Stimulated activated CD4-positive, alpha-beta T cell treated with anti-CD3 and anti-CD28 coated beads, Interleukin-1b, Interleukin-23, amount 100 ng/mL, for 1 hour (primary cell): ENCODE measurements at places on chromosomes 7 and 10.

GRCh38 chr10:48798481-48799254 is 114.0 kb downstream of the WDFY4 start:
- no peak for DNase-seq

- DNase-seq: no peak
Observed at GRCh38 chr7:30323006-30323355, 38.6 kb downstream of the ZNRF2 start.

DNA sequence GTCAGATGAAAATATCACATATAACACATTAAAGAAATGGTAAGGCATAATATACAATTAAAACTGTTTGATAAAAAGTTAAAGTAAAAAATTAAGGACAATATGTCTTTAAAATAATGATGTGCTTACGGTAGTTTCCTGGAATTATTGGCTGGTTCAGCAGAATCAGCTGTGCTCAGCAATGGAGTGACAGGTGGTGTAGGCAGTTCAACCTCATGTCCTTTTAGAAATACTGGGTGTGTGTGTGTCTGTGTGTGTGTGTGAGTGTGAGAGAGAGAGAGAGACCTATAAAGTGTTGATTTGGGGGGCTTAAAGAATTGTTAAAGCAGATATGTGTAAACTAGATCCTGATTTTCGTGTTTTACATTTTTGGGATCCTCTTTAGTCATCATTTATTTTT is 141.2 kb downstream of the ADAM22 start:
- DNase-seq: no peak

DNA sequence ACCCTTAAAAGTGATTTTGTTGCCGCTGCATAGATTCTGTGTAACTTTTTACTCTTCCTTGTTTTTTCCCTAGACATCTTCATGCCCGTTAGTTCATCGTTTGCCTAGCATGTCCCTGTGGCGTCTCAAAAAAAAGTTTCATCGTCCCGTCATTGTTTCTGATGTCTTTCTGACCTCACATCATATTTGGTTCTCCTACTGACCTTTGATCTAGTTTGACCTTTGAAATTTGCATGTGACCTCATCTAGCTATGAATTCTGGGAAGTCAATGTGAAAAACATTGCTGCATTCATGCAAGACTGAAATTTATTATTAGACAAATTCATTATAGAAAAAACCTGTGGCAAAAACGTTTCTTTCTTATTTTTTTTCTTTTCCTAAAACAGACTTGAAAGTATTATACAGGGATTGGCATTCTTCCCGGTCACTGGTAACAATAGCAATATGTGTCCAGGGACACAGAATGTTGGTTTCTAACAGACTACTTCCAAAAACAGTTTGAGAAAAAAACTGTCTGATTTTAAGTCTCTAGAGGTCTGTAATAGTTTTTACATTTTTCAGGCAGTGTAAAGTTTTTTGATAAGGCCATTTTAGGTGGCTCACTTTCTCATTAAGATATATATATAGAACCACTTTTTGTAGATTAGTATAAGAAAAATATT is 280.9 kb downstream of the USP6NL start:
- DNase-seq: no peak

- DNase-seq: no peak
Observed at GRCh38 chr7:93226310-93226709, at the start of gene HEPACAM2. Gene HEPACAM2 (minus strand): TSS chr7:93226469.

DNA sequence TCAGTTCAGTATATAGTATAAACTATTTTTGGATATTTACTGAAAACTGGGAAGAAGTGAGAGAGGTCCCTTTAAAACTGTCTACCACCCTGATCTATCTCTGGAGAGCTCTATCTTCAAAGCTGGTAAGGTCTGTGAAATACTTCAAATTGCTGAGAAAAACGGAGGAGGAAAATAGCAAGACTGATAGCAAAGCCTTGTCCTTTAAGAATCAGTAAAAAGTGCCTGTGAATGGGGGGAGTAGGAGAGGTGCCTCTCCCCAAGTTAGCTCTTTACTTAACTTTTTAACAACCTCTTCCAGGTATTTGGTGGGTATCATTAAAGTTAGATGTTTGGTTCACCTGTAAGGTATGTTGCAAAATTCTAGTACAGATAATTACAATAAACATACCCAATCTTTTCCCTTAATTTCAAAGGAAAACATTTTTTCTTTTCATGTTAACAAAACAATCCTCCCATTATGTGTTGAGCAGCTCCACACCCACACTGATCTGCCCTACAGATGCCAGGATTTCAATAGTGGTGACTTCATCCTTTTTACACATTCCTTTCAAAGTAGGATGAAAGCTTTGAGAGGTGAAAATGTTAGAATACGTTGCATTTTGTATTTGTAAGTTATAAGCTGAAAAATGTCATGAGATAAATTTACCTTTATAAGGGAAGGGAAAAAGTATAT is 149.2 kb downstream of the CRPPA start:
- DNase-seq: no peak

DNA sequence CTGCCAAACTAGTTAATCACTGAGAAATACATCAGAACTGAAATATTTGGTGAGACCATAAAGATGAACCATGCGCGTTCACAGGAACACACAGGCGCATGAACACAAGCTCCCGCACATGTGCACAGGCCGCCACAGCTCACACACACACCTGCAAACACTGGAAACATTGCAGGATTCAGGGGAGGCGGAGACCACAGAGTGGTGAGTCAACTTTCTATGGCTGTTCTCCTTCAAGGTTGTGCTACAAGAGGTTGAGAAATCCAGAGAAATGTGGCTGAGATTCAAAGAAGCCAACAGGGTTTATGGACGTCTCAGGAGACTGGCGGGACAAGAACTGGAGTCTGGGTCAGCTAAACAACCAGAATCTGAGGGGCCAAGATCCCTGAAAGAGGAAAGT is 17.8 kb downstream of the ESYT2 start:
- no peak for DNase-seq

GRCh38 chr7:111272092-111272491 is 181.2 kb downstream of the LRRN3 start:
- DNase-seq: no peak

GRCh38 chr10:80519936-80520650 is 17.6 kb upstream of the SH2D4B start:
- DNase-seq: no peak

DNA sequence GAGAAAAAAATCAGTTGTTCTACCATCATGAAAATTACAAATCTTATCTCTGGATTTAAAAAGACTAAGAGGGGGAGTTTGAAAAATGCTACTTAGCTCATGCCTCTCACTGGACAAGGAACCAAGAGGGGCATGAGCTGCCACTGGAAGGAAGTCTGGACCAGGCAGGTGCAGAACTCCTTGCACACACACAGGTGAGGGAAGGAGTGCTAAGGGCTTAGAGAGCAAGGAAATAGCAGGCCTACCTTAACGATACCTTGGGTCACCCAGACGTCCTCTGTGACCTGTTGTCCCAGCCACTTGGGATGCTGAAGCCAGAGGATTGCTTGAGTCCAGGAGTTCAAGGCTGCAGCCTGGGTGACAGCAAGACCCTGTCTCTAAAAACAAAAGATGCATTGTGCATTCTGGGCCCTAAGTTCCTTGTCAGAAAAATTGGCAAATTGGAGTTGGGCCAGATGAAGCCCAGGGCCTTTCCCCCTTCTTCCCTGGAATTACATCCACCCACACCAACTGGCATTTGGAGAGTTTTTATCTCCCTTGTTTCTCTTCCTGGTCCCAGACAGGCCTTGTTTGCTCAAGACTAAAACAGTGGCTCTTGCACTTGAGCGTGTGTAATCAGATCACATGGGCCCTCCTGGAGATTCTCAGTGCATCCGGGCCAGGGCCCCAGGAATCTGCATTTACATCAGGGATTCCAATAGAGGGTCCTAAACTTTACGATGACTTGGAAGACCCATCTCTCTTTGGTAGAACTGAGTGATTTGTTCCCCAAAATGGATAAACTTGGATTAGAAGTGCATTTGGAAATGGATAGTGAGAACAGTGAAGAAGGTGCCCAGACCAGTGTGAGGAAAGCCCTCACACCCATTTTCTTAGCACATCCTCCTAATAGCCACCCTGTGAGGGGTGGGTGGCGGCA is 3.0 kb downstream of the DDIT4 start:
- DNase-seq: no peak

- no peak for DNase-seq
Observed at GRCh38 chr7:37315772-37316715, 132.6 kb downstream of the ELMO1 start.

DNA sequence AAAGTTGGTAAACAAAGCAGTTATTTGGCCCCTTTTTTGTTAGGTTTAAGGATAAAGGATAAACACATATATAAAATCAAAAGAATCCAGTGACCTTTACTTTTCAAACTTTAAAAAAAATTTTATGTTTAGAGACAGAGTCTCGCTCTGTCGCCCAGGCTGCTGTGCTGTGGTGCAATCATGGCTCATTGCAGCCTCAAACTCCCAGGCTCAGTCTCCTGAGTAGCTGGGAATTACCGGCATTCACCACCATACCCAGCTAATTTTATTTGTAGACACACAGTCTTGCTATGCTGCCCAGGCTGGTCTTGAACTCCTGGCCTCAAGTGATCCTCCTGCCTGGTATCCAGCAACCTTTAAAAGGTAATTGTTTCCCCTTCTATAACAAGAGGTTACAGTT is 31.3 kb downstream of the GNA12 start:
- no peak for DNase-seq

- no peak for DNase-seq
Observed at GRCh38 chr10:71582019-71582418, 137.6 kb downstream of the C10orf105 start.

- no peak for DNase-seq
Observed at GRCh38 chr10:79137826-79138225, 69.1 kb downstream of the ZMIZ1 start.

DNA sequence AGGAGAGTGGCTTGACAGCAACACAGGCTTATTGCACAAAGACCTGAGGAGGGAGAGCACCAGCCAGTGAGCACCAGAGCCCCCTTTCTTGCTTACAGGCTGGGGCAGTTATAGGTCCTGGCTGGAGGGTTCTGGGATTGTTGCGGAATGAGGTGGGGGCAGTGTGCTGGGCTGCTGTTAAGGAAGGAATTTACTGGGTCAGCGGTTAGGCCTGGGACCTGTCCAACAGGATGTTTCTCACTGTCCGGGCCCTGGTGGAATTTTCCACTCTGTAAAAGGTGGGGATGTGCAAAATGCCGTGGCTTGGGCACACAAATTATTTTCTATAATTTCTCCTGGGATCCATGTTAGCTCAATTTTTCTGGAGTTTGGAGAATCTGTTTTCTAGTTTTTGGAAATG is 757.3 kb downstream of the TYW1 start:
- no peak for DNase-seq

DNA sequence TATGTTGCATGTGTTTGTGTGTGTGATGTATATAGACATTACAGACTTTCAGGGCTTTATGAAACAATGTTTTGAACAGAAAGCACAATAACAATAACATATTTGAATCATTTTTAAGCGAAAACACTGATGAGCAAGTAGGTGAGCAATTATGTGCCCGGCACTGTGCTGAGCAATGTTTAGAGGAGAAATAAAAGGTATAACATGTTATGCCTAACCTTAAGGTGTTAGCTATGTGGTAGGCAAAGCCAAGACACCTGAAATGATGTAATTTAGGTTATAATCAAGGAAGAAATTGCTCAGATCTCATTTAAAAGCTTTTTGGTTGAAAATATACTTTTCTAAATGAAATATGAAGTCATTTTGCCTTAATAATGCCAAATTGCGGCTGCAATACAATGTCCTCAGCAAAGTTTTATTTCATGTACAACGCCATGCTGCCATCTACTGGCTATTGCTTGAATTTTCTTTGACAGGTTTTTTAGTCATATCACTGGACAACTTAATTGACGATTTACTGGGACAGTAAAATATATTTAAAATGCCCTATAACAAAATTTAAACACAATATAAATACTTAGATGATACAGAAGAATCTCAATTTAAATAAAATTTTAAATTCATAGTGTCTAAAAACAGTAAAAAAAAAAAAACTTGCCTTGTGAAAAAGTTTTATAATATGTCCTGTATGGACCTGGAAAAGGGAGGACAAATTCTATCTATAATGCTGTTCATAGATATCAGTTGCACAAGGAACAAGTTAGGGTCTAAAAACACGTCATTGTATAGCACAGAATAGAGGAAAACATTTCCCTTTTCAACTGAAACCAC is 131.1 kb upstream of the CDK1 start:
- no peak for DNase-seq

GRCh38 chr7:64314566-64314965 is 805 bp downstream of the ZNF736 start:
- DNase-seq: no peak

GRCh38 chr10:113221756-113222168 is 271.7 kb downstream of the TCF7L2 start:
- no peak for DNase-seq

DNA sequence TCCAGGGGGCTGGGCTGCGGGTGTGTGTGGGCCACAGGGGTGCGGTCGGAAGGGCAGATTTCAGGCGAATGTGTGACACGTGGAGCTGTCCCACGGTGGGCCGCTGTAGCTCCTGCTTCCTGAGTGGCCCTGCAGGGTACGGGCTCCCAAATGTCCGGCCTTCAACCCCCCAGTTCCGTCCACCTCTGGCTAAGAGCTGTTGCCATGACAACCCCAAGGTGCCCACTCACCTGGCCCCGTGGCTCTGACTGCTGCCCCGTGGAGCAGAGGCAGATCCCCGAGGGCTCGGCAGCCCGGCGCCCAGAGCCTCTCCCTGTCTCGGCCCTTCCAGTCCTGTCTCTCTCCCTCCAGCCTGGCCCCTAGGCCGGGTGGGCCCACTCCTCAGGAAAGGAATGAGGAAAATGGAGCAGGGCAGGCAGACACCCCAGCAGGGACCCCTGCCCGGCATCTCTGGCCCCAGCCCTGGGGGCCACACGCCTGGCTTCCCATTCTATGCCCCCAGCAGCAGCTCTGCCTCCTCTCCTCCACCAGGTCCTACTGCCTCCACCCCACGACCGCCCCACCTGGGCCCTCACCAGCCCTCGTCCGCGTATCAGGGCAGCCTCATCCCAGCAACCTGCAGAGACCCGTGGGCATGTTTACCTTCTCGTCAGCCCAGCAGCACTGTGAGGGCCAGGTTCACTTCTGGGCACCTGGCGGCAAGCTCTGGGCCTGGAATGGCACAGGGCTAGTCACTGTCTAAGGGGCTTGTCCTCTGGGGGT is 215.6 kb downstream of the ELFN1 start:
- DNase-seq: no peak

GRCh38 chr10:63780101-63780500 is 258.9 kb downstream of the REEP3 start:
- DNase-seq: no peak

DNA sequence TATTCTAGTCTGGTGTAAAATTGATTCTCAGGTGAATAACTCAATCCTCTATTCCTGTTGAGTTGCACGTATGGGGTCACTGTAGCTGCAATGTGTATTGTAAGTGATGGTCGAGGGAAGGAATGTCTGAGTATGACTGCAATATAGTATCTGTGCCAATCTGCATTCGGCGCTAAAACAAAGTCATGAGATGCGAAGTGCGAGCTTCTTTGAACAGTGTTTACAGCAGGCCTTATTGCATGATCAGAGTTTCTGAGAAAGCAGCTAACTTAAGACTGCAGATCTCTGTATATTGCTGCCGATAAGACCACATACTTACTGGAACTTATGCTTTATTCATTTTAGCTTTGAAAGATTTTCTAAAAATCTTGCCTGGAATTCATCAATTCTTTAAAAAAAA is 341.7 kb upstream of the BMPER start:
- DNase-seq: no peak

- no peak for DNase-seq
Observed at GRCh38 chr7:77235276-77235675, 35.7 kb upstream of the FGL2 start.

GRCh38 chr7:74410772-74411171 is 42.9 kb upstream of the GTF2IRD1 start:
- DNase-seq: no peak
